Activated naive CD4-positive, alpha-beta T cell (primary cell): ENCODE measurements at places on chromosomes 6 and 20.
A peak's percentile ranks its signal among the peaks of the same experiment; 100 is the strongest.

- DNase-seq, result no peak
Measured at GRCh38 chr6:170584954-170585498, 589 bp upstream of the PDCD2 start.

DNA sequence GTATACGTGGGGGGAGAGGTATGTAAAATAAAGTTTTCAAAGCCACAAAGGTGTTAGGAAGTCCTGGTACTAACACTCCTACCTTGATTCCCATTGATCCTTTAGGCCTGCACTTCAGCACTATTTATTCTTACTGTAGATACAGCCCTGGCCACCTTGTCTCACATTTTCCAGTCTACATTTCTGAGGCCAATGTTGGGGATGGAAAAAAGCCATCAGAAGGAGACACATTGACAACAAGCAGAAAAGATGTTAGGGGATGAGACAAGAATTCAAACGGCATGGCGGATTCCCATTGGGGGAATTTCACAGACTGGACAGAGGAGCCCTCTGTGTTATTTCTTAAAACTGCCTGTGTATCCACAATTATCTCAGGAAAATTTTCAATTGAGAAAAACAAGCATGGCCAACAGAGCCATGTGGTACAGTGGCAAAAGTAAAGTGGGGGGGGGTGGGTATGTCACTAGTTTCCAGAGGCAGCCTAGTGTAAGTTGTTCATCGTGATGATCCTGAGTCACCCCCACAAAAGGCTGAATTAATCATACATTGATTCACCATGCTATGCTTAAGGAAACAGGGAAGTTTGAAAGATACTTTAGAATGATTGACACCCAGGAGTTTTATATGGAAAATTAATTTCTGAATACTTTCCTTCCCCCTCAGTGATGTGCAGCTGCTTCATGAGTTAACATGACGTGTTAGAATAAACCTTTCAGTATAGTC, 40.5 kb downstream of the RREB1 start:
- DNase-seq, result no peak

DNA sequence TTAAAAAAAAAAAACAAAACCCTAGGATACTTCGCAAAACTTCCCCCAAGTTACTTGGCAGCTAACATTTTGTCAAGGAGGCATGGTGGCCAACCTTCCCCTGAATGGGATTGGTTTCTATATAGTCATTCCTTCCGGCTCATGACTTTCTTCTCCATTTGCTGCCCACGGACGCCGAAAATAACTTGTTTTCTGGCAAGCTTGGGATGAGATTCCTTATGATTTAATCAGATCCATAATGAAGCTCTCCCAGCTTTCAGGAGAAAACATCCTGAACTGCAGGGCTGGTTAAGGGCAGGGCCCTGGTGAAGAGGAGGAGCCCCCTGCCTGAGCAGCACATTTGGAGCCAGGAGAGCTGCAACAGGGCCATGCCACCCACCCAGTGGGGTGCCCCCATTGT, 49.9 kb downstream of the PPP1R16B start:
- DNase-seq, result no peak

GRCh38 chr6:54980511-54981275, 134.1 kb downstream of the FAM83B start:
- no peak for DNase-seq

DNA sequence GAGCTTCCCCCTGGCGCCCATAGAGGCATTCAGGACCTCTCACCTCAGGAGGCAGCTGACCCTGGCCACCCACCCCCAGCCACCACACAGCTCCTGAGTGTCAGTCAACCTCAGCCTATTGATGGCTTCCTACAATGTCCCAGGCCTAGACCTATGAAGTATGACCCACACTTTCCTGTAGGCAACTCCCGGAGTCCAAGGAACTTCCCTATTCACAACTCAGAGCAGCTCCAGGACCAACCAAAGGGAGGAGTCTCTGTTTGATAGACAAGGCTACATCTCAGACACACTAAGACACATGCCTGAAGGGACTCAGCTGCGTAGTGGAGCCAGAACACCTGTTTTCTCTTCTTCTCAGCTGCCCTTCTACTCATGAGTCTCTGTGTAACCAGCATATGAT, 169.1 kb downstream of the MAFB start:
- DNase-seq, result no peak

DNA sequence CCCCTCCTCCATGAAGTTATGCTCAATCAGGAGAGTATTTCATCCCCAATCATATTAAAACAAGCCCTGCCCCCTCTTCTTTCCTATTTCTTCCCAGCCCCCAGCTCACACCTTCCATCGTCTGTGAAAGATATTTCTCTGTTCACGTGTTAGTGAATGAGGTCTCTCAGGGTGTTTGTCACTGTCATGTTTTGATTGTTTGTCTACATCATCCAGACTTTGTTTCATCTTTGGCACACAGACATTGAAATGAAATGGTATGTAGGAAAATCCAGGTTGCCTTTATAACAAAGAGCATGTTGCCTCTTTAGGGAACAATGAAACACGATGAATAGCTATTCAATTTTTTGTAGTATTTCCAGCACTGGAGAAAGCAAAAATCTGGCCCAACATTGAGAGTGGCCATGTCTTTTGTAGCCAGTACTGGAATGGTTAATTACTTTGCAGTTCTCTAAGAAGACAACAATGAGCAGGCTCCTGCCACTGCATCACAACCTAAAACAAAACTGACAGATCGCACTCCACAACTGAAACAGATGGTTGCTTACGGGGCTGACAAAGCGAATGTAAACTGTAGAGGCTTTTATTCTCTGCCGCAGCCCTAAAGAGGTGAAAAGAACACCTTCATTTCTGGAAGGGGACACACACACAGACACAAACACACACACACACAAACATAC, 543.6 kb upstream of the CITED2 start:
- no peak for DNase-seq

GRCh38 chr20:52515877-52516276, 324.3 kb upstream of the ZFP64 start:
- no peak for DNase-seq

DNA sequence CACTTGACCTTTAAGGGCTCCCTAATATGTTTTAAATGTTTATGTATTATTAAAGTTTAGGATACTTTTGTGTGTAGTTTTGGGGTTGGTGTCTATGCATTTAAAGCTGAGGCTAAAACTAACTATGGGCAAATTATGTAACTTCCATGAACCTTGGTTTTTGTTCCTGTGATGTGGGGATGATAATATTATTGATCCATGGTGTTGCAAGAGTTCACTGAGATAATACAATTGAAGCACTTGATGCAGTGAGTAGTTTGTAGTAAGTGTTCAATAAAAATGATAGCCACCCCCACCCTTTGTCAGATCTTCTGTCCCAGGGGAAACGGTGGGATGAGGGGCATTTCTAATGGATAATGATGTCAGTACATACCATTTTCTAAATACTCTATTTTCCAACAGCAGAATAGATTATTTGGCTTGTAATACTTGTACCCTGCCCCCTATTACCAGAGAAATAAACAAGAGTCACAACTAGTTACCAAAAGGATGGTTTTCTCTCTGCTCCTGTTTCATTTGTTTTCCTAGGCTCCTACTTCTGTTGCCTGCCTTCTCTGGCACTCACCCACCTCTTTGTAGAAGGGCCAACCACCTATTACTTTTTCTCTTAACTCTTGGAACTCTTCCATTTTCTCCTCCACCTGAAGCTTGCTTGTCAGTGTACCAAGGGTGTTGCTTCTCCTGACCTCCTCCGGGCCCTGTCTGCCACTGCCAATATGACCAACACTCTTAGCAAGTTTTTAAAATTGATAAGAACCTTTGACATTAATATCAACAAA, 97.9 kb downstream of the RCAN2 start:
- DNase-seq, result no peak

DNA sequence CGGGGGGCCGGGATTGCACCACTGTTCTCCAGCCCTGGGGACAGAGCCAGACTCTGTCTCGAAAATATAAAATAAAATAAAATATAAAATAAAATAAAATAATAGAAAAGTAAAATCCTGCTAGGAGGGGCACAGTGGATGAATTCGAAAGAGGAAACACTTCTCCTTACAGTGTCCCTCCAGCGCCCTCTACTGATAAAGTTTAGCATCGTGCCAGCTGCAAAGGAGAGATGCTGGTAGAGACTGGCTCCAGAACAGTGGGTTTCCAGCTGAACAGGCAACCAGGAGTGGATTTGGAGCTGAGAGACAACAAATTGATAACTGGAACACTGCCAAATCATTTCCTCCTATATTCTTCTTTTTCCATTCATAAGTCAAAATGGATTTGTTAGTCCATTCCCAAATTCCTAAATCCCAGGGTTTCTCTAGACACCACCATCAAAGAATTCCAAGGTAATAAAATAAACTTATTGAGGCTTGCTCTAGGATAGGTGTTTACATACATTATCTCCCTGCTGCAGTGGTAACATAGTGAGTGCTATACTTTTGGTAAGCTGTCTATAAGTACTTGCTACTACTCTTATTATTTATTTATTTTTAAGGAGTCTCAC, 31.7 kb upstream of the TBPL1 start:
- peak; percentile 43 for DNase-seq

GRCh38 chr20:13158369-13158768, 62.7 kb upstream of the ISM1 start:
- DNase-seq, result no peak

DNA sequence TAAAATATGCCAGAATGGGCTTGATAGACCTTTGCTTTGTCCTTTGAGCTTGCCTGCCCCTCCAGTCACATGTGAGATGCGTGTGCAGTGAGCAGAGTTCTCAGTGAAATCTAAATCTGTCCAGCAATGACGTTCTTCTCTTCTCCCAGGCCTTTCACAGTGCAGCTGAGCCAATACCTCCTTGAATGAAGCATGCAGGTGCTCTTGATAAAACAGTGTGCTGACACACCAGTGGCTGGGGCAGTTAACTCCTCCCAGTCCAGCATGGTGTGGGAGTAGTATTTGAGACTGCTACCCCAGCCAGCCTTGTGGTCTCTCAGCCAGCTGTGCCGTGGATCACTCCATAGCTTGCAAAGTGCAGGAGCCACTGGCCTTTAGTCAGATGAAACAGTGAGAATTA, 240.5 kb downstream of the FARS2 start:
- no peak for DNase-seq

DNA sequence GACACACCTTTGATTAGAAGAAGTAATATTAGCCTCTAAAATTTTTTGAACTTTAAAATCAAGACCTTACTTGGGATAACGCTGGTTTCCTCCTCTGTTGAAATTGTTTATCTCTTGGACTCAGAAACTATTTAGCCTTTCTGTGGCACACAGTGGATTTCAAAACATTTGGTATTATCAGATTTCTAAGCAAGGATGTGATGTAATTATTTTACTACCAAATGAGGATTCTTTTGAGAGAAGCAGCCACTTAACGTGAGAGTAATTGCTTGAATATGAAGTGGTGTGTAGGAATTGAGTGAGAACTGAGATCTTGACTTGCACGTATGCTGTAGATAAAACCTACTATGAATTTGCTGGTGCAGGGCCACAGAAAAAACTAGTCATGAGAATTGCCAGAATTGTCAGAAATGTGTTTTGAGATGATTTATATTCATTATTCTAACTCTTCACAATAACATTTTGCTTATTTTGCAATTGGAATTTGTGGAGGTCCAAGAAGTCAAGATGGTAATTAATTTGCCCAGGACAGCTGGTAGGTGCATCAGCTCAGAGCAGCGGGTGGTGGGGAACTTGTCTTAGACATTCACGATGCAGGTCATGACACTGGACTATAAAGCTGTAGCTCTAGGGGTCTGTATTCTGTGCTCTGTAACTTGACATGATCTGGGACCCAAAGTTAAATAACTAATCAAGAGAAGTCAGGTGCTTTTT, 53.4 kb downstream of the AKAP12 start:
- no peak for DNase-seq

DNA sequence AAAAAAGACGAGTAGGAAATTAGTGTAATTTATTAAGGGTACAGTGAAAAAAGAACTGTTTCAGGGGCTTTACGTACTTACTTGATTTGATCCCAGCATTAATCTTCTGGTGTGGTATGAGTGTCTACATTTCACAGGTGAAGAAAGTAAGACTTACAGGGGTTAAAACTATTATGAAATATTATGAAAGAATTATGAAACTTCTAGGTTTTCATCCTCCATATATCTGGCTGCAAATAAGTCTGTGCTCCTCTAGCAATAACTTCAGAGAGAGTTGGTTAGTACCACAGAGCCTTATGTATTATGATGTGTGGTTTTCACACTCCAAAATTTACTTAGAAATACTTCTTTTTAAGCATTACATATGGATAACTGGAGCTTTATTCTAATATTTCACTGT, 41.9 kb downstream of the ZFAND3 start:
- DNase-seq, result no peak

DNA sequence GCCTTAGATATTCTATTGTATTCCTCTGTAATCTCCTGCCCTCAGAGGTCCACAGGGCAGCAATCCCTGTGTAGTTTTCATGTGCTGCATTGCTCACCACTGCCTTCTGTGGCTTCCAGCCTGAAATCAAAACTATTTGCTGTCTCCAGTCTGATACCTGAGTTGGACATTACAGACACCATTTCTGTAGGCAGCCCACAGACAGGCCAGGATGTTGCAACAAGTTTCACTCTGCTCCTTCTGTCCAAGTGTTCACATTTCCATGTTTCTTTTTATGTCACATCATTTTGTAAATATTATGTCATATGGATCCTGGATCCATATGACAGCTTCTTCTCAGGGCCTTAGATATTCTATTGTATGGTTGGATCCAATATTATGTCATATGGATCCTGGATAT, 21.7 kb downstream of the ECI2 start:
- DNase-seq, result no peak

DNA sequence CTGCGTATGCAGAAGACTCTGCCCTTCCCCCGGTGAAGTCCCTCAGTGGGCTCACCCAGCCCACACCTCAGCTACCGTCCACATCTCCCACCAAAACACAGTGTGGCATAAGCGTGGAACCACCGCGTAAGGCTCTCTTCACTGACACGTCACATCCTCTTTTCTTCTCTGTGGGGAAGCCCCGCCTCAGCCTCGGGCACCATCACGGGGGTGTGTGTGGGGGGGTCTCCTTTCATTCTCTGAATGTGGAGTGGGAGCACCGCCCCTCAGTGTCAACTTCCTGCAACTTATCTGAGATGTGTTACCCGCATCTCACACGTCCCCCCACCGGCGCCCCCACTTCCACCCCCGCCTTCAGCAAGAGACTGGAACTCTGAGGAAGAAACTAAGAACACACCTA, 388.4 kb upstream of the JARID2 start:
- peak; percentile 19 for DNase-seq

DNA sequence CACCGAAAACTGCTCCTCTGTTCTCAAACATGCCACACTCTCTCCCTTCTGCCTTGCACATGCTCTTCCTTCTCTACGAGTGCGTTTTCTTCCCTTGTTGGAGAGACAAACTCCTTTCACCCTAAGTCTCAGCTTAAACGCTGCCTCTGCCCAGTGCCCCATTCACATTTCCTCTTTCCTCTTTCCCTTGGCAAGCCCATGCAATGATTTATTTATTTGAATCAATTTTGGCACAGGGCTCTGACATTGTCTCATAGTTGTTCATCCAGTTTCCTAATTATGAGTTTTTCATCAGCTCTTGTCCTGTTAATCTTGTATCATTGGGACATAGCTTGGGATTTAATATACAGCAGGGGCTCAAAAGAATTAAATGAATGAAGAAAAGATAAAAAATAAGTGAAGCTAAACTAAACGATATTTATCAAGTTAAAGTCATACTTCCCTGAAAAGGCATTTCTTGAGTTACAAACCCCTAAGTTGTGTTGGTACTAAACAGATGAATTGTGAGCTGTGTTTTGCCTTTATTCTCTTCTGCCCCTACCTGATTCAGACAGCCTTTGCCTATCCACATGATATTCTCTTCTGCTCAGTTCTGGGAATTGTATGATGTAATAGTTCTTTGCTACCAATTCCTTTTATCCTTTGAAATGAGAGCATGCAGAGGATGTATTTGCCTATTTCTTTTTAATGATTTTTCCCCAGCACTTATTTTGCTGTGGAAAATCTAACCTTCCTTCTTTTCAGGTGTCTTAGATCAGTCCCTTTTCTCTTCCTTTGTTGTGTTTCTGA, 704.4 kb downstream of the UTRN start:
- DNase-seq, result no peak
